Activated T-helper 1 cell treated with Interleukin-2 at 50 U/mL for 16 hours (primary cell): ENCODE measurements at places on chromosomes 3 and 15.

GRCh38 chr3:26752466-26752865 is 129.9 kb downstream of the LRRC3B start:
- DNase-seq, result no peak

- no peak for DNase-seq
Observed at GRCh38 chr3:52124766-52125165, 29.5 kb downstream of the POC1A start.

- DNase-seq, result no peak
Observed at GRCh38 chr3:89440386-89440785, 333.0 kb downstream of the EPHA3 start.

- no peak for DNase-seq
Observed at GRCh38 chr3:54069961-54070360, 52.4 kb upstream of the CACNA2D3 start.

DNA sequence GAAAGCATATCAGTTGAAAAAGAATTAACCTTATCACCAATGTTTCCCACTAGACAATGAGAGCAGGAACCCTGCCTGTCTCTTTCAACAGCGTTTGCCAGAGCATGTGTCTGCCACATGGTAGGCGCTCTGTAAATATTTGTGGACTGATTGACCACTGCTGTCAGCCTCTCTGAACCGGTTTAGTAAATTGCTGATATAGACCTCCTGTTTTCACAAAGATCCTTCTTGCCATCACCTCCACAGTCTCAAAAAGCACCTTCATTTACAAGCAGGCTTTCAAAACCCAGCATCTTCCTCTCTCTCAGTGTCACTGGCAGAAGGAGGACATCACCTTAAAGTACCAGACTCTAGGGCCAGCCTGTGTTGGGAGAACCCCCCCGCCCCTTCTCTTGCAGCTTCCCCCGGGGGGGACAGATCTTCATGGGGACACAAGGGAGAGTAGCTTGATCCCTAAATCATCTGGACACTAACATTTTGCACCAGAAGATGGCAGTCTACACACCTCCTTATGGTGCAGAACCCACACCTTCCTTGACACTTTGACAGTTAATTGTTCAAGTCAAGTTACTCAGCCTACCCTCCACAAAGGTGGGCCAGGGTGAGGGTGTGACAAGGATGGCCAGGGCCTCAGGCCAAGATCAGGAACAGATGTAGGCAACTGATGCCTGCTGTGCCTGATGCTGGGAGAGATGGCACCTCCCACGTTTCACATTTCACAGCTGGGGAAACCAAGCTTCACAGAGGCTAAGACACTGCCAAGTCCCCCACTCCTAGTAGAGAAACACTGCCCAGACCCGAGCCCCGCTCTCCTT is 37.8 kb upstream of the USP3 start:
- peak; percentile 9 for DNase-seq

DNA sequence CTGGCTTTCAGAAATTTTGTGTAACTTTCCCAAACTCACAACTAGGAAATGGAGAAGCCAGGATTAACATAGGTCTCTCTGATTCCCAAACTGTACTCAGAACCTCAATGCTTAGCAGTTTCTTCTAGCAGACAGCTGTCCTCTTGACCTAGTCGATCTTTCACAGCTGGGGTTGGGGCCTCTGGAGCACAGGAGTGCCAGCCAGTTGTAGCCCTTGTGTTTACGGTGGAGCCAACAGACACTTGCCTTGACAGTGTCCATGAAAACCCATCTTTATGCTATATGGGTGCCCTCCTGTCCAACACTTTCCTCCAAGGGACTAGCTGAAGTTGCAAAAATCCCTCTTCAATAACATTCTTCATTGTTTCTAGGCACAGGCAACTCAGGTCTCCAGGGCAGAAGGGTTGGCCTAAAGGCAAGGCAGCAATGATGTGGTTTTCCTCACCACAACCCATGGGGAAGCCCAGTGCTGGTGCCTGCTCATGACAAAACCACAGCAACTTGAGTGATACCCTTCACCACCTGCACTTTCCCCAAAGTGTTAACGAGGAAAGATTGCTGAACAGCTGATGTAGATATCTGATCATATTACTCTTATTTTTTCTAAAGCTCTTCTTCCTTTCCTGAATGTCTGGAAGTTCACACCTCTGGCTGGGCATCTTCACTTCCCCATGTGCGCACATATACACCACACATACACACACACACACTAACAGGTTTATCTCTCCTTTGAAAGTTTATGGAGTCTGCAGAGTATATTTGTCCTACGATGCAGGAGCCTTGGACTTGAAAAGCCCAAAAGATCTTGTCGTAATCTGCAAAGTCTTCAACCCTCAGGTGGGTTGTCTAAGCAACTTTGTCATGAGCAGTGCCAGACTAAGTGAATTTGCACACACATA is 11.0 kb upstream of the KNG1 start:
- no peak for DNase-seq

DNA sequence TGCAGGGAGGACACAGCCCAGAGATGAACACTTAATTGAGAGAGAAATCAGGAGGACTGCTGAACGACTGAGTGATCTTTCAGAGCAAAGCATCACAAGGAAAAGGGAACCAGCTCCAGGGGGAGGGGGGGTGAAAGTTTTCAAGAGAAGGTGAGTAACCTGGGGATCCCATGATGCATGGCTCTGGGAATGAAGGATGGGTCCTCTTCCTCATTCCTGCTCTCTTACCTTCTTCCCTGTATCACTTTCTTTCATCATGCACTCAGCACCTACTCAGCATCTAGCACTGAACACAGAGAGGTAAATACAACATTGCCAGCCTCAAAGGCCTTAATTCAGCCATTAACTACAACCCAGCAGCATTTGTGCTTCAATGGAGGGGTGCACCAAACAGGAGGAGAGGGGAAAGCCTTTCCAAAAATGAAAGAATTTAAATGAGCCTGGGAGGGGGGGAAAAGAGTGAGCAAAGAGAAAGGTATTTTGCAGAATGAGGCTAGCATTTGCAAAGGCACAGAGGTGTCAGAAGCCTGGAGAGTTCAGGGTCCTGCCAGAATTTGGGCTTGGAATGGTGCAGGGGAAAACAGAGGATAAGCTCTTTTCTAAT is 427.4 kb downstream of the FOXP1 start:
- no peak for DNase-seq

- no peak for DNase-seq
Observed at GRCh38 chr3:86937306-86937791, 53.6 kb downstream of the VGLL3 start.

GRCh38 chr3:24167429-24167828 is 222.3 kb downstream of the NR1D2 start:
- no peak for DNase-seq

DNA sequence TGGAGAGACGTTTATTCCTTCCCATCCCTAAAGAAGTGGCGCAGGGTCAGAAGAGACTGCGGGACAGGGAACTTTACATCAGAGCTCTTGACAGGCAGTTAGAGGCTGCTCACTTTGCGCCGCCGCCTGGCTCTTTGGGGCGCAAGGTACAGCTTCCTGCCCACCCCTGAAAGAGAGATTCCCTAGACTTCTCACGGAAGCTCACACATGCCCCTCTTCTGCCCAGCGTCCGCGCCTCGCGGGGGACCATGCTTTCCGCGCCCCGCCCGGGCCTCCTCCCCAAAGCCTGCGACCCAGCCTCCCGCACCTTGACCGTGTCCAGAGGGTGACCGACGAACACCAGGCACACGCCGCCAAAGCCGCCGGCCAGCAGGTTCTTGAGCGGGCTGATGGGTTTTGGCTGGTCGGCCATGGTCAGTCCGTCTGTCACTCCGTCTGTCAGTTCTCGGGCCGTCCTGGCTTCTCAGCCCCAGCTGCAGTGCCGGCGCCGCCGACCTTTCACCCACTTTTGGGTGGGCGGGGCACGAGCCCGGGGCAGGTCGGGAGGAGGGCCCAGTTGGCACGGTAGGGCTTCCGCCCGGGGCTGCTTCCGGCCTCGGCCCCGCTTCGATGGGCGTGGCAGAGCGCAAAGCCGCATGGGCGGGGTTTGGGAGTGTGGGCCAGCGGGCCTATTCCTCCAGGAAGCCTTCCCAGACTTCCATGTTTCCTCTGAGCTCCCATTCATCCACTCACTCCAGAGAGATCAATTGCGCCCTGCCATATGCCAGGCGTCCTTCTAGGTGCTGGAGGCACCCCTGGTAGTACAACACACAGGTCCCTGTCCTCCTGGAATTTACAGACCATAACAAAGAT is at the start of gene SLC25A20:
Gene SLC25A20 (minus strand): TSS at position 500 of the 852 bp plus-strand sequence. CDS start 88 bp downstream, at position 412.
- DNase-seq, result peak; percentile 88

- no peak for DNase-seq
Observed at GRCh38 chr3:10901296-10901945, 85.4 kb downstream of the SLC6A11 start.

DNA sequence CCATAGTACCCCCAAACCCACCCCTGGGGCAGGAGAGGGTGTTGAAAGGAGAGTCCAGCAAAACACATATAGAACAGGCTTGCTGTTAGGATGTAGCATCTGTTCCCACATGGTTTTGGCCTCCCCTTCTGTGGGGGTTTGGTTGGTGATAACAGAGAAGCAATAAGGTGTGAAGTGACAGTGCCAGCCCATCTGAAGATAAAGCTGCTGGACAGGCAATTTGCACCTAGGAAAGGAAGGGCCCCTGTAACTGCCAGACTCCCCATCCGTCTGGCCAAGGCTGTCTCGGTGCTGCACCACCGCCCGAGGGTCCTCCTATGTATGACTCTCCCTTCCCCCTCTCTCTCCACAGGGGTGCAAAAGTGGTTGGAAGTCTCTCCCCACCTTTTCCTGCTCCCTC is 94.5 kb upstream of the OXTR start:
- DNase-seq, result no peak

DNA sequence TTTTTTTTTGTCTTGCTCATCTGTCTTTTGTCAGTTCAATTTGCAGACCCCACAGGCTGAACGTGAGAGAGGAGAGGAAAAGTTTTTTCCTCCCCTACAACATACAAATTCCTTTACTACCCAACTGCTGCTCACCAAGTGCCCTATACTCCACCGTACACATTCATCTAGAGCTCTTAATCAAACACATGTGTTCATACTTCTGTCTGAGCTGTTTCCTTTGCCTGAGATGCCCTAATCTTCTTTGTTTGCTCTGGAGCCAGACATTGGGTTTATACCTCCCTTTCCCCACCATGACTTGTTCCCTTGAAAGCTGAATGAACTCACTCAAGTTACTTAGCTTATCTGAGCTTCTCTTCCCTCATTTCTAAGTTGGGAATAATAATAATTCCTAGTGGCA is 122.7 kb upstream of the RASGRP1 start:
- DNase-seq, result no peak

- DNase-seq, result no peak
Observed at GRCh38 chr3:162130582-162130981, 634.0 kb downstream of the OTOL1 start.

DNA sequence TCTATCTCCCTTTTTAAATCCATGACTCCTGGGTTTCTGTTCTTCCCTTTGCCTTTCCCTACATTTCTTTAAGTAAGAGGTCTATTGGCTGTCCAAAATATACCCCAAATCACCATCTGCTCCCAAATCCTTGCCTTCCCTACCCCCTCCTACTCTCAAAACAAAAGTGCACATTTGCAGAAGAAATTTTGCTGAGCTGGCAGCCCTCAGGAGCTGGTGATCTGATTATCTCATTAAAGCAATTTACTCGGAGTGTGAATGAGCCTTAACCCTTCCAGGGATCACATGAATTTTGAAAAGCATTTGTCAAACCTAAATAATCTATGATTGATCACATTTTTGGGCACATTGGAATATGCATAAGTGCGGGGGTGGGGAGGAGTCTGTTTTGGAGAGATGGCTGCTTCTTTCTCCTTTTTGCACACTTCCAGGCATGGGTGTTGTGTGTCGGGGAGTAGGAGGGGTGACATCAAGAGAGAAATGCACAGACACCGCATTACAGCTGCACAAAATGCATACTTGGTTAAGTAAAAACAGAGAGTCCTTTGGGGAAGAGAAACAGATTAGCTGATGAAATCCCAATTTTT is 892.6 kb downstream of the TUSC7 start:
- DNase-seq, result no peak

DNA sequence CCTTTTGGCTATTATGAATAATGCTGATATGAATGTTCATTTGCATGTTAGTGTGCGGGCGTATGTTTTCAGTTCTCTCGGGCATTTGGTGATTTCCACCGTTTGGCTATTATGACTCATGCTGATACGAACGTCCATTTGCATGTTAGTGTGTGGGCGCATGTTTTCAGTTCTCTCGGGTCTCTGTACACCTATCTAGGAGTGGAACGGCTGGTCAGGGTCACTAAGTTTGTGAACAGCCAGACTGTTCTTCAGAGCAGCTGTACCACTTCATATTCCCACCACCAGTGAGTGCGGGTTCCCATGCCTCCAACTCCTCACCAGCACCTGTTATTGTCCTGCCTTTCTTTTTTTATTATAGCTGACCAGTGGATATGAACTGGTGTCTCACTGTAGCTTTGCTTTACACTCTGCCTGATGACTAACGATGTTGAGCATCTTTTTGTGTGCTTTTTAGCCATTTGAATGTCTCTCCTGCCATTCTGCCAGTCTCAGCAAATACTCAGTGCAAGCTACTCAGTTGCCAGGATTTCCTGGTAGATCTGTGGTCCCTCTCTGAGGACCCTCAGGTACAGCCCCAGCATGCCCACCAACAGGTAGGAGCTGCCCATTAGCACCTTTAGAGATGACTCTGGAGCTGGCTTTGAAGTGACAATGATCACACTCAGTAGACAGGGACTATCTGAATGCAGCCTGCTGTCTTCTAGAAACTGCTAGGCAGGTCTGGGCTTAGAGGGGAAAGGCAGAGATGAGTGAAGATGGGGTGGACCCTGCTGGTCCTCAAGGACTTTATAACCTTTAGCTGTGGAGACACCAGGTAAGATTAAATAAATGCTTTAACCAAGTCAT is 141.1 kb downstream of the XXYLT1 start:
- DNase-seq, result no peak

DNA sequence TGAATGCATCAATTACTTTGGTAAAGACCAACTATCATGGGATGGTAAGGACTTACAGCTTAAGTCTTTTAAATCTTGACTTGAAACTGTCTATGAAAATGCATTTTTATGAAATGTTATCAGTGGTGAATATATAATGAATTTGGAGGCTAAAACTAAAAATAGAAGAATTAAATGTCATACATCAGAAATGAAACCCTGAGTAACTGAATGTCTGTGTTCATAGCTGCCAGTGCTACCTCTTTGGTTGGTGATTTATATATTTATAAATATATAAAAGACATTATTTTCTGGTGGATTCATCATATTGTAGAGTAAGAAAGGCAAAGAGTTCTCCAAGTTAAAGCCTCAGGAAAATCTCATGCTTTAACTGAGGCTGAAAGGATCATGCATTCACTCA is 12.2 kb downstream of the SLC12A6 start:
- no peak for DNase-seq

DNA sequence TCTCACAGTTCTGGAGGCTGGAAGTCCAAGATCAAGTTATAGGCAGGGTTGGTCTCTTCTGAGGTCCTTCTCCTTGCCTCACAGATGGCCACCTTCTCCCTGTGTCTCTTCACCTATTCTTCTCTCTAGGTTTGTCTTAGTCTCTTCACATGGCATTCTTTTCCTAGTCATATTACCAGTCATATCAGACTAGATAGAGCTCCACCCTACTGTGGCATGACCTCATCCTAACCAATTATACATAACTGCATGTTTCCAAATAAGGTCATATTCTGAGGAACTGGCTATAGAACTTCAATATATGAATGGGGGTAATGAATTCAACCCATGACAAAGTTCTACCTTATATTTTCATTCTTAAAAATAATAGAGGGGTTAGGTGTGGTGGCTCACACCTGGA is 196.4 kb upstream of the UBE3A start:
- no peak for DNase-seq
